ENCODE measurements at places on chromosomes 5 and 9.

- no peak for DNase-seq
Measured at GRCh38 chr9:13137426-13137825, 142.1 kb downstream of the MPDZ start.

DNA sequence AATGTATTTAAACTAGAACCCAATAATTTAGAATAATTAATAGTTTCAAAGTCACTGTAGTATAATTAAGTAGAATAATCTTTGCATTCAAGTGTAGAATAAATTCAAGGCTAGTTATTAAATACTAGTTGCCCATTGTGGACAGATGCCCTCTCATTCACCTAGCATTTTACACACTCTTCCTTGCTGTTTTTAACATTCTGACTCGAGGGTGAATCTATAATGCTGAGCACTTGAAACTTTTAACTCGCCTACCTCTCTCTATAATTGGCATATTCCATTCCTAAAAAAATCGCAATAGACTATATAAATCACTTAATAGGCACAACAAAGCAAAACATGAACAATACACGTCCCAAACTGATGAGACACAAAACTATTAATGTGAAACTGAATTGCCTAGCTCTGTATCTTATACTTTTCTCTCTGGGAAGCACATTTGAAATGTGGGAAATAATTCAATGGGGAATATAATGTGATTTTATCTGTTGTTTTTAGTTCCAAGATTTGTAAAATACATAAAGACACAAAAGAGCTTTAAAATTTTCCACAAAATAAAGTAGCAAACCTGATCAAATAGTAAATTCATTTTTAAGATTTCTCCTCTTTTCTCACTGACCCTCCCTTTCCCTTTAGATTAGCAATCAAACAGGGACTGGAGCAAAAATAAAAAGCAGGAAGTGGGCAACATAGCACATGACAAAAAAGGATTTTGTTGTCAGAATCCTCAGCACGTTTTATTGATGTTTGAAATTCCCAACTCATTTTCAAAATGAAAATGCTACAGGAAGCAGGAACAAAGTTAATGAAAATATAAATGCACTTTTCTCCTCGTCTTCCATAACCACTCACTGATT is 295.6 kb downstream of the PDE4D start:
- DNase-seq = no peak

GRCh38 chr9:129559506-129559881 is 61.4 kb downstream of the C9orf50 start:
- DNase-seq = no peak

- DNase-seq = peak; percentile 8
Measured at GRCh38 chr5:115968770-115969169, 6.5 kb downstream of the LVRN start.

- peak; percentile 17 for DNase-seq
Measured at GRCh38 chr5:110386782-110387181, 339.7 kb downstream of the TMEM232 start.

DNA sequence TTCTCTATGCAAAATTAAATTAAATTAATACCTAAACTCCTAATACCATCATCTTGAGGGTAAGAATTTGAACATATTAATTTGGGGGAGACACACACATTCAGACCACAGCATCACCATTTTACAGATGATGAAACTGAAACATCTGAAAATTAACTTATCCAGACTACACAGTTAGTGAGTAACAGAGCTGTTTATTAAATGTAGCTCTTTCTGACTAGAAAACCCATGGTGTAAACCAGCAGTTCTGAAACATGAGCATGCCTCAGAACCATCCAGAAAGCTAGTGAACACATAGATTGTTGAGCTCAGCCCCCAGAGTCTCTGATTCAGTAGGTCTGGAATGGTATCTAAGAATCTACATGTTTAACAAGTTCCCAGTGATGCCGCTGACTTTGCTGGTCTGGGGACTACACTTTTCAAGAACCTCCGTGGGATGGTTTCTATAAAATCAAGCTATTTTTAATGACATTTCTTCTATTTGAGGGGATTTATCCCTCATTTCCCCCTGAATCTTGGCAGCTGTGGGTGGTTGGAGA is 113.5 kb downstream of the RORB start:
- DNase-seq = no peak

DNA sequence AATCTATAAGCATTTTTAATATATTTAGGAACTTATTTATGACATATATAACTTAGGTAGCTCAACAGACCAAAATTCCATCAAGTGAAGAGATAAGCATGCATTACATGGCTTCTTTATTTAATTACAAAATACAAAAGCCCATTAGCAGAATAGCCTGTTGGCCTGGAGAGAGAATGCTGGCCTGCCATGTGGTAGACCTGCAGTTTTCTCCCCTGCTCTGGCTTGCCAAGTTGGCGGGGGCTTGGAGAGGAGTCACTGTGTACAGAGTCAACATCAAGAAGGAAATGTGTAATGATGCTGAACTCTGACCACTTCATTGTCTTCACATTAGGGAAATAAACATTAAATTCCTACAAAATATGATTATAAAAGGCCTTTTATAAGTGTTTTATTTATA is 69.8 kb upstream of the CNTLN start:
- DNase-seq = no peak

DNA sequence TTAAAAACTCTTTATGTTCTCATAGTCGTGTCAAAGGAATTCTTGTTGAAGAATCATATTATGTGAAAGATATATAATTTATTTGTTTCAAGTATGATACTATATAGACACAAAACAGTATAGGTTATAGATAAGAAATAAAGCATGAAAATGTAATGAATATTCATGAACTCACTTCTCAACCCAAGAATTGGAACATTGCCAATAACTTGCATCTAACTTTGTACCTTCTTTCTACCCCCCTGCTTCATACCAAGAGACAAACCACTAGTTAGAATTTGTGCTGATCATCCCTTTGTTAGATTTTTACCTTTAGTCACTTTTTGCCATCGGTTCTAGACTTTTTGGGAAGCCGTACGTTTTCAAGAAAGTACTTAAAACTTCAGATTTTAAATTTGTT is 32.6 kb downstream of the HSD17B4 start:
- no peak for DNase-seq

DNA sequence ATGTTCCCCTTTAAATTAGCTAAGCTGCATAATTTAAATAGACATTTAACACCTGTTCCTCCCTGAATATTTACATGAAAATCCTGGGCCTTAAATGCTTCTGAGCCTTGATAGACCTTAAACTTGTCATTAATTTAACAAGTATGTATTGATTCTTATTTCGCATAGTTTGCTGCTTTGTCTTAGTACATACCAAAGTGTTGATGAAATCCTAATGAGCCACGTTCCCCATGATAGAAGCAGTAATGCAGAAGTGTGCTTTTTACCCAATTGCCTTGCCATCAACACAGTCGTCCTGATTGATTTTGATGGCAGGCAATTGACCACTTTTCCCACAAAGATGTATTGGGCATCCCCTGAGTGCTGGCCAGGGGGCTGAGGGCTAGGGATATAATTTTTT is 213.5 kb downstream of the SGCD start:
- DNase-seq = no peak

- DNase-seq = no peak
Measured at GRCh38 chr5:34866989-34867471, 28.1 kb downstream of the TTC23L start.

- DNase-seq = no peak
Measured at GRCh38 chr5:51387884-51388275, 4.6 kb downstream of the ISL1 start.

DNA sequence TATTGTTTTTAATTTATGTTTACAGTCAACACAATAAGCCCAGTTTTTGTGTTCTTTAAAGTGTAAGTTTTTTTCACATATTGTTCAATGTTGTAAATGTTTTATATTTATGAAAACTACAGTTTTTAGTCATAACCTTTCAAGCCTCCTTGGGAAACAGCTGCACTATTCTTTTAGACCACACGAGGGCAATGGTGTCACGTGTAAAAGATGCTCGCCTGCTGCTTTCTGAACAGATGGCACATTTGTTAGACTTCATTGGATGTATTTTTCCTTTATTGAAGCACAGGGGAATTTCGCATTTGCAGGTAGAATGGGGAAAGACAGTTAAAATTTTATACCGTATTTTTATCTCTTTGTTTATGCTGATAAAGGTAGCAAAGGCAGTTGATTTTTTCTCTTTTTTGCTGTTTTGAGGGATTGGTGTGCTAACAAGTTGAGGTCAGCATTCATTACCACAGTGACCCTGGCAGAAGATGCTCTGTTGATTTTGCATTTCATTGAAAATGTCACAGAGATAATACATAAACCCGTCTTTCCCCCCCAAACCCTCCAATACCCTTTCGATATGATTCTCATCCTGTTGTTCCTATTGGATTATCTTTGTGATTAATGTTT is 59.0 kb downstream of the MAT2B start:
- DNase-seq = peak; percentile 72

DNA sequence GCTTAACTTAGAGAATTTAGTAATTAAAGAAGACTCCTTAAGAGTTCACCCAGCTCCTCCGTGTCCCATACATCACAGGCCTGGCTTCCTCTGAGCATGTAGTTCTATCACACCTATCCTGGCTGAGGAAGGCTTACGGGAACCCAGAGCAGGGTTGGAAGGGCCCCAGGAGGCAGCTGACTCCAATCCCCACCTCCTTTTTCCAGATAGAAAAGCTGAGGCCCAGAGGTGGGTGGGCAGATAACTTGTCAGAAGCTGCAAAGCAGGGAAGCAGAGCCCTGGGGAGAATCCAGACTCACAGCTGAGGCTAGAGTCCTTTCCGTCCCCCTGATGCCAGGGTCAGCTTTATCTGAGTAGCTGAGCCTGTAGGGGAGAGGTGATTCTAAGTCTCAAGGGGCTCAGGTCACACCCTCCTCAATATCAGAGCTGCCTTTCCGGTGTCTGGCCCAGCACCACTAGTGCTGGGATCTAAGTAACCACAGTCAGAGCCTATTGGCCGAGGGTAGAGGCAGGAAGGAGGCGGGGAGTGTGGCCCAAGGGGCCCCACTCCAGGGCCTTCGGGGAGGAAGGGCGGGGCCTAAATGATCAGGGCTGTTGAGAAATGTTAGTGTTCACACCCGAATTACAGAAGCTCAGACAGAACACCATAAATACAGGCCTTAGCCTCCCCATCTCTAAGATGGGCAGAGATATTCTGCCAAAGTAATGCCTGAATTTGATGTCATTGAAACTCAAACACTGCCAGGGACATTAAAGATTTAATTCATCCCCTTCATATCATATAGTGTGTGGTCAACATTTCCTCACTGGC is 9.9 kb downstream of the CCDC69 start:
- DNase-seq = peak; percentile 31

DNA sequence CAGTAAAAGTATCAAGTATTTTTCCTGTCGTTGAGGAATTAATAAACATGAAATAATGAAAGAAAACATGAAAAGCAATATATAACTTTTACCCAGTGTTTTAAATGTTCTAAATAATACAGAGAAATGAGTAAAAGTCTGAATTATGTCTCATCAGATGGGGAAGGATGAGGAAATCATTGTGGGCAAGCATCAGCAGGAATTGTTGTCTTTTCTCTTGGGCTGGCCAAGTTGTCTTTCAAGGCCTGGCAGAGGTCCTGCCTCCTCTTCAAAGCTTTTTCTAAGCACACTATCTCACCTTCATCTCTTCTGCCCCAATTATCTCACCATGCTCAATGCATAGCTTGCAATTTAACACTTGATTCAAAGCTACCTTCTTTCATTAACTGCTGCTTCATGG is 41.9 kb downstream of the MOCS2 start:
- no peak for DNase-seq

DNA sequence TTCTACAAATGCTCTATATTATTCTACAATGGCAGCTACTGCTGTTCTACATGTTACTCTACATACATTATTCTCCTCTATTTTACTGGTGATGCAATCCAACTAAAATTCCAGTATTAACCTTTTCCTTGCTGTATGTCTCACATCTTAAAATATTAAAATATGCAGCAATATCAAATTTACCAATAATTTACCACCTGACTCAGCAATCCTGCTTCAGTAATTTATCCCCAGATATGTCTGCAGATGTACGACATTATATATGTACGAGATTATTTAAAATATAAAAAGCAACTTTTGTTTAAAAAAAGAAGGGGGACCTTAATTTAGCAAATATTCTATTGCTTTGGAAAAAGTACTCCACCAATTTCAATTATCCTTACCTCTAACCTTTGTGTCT is 11.6 kb downstream of the KIF3A start:
- DNase-seq = no peak

DNA sequence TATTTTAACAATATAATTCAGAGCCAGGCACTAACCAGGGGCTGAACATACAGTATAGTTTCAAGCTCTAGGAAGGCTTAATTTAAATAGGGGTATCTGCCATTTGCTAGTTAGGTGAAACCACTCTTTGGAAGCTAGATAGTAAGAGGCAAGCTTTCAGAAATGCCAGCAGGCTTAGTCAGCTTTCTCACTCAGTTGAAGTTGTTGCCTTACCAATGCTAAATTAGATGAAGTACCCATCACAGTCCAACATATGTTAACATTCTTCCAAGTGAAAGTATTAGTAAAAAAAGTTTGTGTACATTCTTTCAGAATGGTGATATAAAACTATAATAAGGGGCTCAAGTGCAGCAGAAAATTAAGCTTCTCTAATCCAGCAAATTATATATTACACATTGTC is 215.0 kb downstream of the CNTLN start:
- DNase-seq = no peak

Measured in head of caudate nucleus (tissue), 42 donors.